ENCODE measurements at places on chromosomes 1 and 21.

DNA sequence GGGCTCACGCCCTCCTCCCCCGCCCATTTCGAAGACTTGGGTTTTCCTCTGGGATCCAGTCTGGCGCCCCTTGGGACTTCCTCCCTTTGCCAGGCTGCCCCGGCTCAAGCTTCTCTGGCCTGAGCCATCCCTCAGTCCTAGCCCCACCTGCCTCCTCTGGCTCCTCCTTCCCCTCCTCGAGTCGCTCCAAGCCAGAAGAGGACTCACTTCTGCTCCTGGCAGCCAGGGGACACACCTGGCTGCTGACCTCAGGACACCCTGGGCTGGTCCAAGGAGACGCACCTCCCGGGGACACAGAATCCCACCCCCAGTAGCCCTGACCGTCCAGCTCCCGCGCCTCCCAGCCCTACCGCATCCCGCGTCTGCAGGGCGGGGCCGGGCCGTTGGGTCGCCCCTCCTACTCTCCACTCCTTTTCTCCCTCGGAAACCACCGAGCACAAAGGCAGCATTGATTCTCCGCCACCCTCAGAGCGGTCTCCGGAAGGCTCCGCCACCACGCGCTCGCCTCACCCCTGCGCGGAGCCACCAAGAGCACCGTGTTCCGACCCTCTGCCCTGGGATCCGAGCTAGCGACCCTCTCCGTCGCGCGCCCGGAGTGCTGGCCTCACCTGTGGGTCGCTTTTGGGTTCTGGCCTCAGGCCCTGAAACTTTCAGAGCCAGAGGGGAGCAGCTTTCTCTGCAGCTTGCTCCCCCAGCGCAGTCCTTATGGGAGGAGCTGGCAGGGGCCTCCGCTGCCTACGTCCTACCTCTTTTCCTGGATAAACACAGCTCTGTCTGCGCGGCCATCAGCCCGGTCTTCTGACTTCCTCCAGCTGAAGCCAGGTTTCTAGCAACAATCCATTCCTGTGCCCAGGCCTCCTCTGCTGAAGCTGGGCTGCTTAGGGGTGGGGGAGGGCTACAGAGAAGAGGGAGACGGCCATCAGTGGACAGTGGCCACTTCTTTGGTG lies at the start of gene C2CD4D:
C2CD4D (minus strand) TSS at position 364 of the 947 bp plus-strand sequence. CDS start 831 bp downstream, outside the sequence.
- peak; percentile 62 for DNase-seq

DNA sequence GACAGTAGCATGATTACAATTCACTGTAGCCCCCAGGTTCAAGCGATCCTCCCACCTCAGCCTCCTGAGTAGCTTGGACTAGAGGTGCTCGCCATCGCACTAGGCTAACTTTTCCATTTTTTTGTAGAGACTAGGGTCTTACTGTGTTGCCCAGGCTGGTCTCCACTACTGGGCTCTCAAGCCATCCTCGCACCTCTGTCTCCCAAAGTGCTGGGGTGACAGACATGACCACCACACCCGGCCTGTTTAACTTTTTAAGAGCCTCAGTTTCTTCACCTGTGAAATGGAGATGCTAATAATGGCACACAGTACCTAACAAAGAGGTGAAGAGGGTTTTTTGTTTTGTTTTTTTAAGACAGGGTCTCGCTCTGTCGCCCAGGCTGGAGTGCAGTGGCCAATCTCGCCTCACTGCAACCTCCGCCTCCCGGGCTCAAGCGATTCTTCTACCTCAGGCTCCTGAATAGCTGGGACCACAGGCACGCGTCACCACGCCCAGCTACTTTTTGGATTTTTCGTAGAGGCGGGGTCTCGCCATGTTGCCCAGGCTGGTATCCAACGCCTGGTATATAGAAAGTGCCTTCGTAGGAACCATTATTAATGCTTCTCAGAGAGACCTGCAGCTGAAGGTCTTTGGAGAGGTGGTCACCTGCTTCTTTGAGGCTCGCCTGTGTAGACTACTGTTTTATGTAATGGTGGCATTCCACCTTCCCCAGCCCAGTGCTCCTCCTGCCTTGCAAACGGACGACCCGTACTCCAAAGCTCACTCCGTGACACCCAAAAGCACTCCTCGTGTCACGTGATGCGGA lies 567 bp downstream of the PMVK start:
- DNase-seq = no peak

- DNase-seq = no peak
These were observed 2.2 kb downstream of the UBAP2L start for GRCh38 chr1:154222918-154223317.

DNA sequence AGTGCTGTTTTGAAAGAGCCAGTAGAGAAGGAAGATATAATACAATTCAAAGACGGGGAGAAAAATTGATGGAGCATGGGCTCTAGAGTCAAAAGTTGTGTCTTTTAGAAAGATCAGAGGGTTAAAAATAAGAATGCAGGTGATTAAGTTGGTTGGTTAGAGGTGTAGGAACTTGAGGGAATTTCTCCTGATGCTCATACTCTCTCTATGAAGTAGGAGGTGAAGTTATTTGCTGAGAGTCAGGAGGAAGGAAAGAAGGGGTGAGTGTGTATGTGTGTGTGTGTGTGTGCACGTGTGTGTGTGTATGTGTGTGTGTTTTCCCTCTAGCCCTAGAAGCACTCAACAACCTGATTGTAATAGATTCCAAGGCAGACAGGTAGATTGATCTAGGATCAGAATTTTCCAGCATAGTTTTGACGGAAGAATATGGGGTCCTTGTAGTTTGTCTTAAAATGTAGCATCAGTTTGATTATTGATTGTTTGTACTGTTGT lies 88.3 kb upstream of the MACF1 start:
- no peak for DNase-seq

DNA sequence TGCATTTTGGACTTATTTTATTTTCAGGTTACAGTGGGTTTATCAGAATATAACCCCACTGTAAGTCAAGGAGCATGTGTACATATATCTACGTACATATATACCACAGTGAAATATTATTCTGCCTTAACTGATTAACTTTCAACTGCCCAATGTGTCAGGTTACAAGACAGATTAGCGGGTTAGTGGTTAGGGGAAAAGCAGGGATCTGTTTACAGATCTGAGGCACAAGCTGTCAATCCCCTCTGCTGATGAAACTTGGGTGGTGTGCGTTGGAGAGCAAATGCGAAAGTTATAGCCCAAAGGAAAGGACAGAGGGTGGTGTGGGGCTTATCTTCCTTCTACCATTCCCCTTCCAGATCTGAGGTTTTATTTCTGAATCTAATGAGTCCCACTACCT lies 238.2 kb upstream of the KCNK2 start:
- no peak for DNase-seq

DNA sequence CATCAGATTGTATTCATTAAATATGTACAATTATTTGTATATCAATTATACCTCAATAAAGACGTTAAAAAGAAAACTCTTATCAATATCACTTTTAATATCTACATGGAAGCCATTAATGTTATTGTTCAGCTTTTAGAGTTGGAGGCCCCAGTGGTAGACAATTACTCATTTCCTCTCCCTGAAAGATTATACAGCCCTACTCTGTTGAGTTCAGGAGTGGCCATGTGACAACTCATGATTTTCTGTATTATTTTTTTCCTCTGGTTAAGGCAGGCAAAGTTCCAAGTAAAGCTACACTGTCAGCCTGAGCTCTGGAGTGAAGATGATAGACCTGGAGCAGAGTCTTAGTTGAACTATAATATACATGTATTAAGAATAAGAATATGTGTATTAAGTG lies 247.9 kb upstream of the B3GALT2 start:
- no peak for DNase-seq

- no peak for DNase-seq
These were observed 36.3 kb upstream of the COL6A1 start for GRCh38 chr21:45945066-45945867.

GRCh38 chr1:40621821-40622450 lies 43.5 kb downstream of the RIMS3 start:
- DNase-seq = no peak

DNA sequence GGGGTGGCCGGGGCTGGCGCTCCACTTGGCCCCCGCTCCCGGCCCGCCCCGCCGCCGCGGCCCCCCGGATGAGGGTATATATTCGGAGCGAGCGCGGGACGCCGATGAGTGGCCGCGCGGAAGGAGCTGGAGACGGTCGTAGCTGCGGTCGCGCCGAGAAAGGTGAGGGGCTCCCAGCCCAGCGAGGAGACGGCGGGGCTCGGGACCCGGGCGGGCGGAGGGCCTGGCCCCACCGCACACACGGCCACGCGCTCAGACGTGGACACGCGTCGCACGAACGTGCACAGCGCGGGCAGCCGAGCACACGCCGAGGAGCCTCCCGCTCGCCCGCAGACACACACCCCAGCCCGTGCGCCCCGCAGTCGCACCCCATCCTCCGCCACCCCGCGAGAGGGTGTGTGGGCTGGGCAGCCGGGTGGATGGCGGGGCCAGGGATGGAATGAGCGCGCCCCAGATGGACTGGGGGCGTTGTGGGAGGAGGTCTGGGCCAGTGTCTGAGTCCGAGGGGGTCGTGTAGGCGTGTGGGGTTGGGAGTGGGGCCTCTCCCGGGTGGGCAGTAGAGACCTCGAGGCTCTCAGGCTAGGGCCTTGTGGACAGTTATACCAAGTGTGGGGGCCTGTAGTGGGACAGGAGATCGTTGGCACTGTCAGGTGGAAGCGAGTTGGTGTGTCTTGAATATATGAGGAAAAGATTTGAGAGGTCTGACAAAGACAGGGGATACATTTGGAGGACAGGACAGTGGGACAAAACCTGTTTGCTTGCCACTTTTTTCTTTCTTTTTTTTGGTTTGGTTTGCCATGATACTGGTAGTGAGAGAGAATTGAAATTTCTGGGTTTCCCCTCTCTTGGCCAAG lies at the start of gene UAP1:
UAP1 (plus strand) TSS at position 107 of the 854 bp plus-strand sequence. CDS start 4,347 bp downstream, outside the sequence.
- no peak for DNase-seq

GRCh38 chr1:7960165-7960564 lies 1.3 kb upstream of the PARK7 start:
- DNase-seq = no peak

GRCh38 chr1:41683681-41684500 lies 199.4 kb upstream of the EDN2 start:
- DNase-seq = no peak

DNA sequence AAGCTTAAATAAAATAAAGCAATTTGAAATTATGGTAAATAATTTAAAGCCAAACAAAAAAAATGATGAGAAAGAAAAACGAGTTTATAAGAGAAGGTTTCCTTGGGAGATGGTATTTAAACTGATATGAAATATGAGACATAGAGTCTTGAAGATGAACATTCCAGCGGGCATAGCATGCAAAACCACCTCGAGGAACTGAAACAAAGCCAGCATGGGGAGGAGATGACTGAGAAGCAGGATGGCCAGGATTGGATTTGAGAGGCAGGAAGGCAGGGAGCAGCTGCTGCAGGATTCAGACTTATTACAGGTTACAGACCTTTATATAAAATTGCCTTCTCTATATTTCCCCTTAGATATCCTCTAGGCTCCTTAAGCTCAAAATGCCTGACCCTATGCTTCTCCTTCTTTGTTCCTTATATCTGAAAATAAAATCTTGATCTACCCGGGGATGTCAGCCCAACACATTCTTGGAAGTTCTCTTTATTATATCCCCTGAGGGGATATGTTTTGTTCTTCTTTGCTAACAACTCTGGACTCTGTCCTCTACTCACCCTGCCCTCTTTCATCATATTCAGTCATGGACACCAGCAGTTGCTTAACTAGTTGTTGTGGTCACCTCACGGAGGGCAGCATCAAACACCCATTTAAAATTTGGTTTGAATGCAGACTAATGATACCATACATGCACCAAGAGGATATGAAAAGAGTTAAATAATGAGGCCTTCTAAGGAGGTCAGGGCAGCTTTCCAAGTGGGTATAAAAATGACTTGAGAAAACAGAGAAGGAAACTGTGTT lies 719.1 kb upstream of the B3GALT2 start:
- DNase-seq = no peak

- DNase-seq = no peak
These were observed 908 bp downstream of the DDI2 start for GRCh38 chr1:15618077-15618654.

- DNase-seq = peak; percentile 50
These were observed 51.7 kb downstream of the S1PR1 start for GRCh38 chr1:101288491-101288944.

- DNase-seq = no peak
These were observed 1.3 kb downstream of the MAP7D1 start for GRCh38 chr1:36157115-36157903.
